ENCODE measurements at places on chromosomes 5 and 9. TPM values are rescaled to one million over a fixed set of nuclear protein-coding genes. Genes with fewer than 3 reads are reported as not detected.

GRCh38 chr5:109485030-109485429 lies 75.3 kb upstream of the PJA2 start:
- H3K36me3 ChIP-seq = no peaks in the 10 kb centered on the region
- H3K4me3 ChIP-seq = no peak overlapping the region
- DNase-seq = peak; percentile 75
- H3K27me3 ChIP-seq = no peaks in the 10 kb centered on the region

GRCh38 chr5:5617024-5617423 lies 194.5 kb downstream of the ICE1 start:
- no peaks in the 10 kb centered on the region for H3K27me3 ChIP-seq
- H3K4me1 ChIP-seq = no peaks in the 10 kb centered on the region
- no peak overlapping the region for H3K4me3 ChIP-seq
- DNase-seq = no peak
- H3K27ac ChIP-seq = no peak overlapping the region
- no peaks in the 10 kb centered on the region for H3K36me3 ChIP-seq

- DNase-seq = no peak
- H3K27me3 ChIP-seq = no peaks in the 10 kb centered on the region
- H3K4me3 ChIP-seq = no peak overlapping the region
- no peak overlapping the region for H3K27ac ChIP-seq
- H3K4me1 ChIP-seq = no peaks in the 10 kb centered on the region
These were observed 54.2 kb downstream of the RASGRF2 start for GRCh38 chr5:81014348-81014747.

Gene GPR151
- total RNA-seq = not detected

Gene SEC16A
- 42.7 TPM for total RNA-seq

Gene MYOZ3
- total RNA-seq = 0.92 TPM

Gene AK8
- 1.8 TPM for total RNA-seq
